ENCODE measurements at places on chromosomes 5 and 9.

- DNase-seq = no peak
These were observed 561.3 kb upstream of the WWC1 start for GRCh38 chr5:167730121-167730520.

DNA sequence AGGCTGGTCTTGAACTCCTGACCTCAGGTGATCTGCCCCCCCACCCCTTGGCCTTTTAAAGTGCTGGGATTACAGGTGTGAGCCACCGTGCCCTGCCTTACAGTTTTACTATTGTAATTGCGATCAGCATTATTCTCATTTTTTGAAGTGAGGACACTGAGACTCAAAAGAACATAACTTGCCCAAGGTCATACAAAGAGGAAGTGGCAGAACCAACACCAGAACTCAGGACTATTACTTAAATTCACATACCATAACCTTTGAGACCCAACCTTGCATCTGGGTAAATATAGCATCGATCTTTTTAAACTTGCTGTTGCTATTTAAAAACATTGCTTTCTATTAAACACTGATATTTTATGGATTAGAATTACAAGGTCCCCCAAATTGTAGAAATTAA, 54.2 kb downstream of the FOXI1 start:
- no peak for DNase-seq

- no peak for DNase-seq
These were observed 171.7 kb downstream of the COL23A1 start for GRCh38 chr5:178418471-178419010.

DNA sequence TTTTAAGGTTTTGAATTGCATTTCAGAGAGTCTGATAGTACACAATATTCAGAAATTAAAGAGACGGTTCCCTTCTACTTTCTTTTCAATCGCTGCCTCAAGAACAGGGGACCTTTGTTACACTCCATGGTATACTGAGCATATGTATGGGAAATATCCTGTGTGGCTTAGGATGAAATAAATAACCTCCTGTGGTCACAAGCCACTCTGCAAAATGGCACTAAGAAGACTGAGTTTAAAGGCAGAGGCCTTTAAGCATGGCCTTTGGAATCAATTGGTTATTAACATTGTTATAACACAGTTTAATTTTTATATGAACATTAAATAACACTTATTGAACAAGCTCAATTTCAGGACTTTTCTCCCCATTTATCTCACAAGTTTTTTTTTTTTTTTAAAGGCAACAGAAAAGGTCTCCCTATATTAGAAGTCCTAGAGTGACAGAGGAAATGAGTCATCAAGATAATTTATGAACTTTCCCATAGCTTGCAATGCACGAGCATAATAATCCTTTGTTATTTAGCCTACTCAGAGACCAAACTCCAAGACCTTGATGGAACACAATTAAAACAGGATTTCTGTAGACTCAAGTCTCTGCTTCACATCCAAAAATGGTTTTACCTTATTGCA, 341.9 kb downstream of the TMEM167A start:
- no peak for DNase-seq

DNA sequence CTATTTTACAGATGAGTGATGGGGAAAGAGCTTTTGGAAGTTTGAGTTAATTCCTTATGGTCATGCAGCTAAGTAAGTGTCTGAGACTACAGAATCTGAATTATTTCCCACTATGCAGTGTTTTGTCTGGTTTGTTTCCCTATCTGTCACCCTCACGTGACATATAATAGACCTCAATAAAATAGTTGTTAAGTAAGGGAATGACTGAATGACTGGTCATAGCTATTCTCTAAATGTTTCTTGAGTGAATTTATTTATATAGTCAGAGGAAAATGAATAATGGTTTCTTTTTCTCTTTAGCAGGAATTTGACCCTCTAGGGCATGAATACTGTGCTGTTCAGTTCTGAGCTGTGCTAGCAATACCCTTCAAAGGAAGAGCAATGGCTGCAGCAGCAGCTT, 10.3 kb downstream of the TRIM32 start:
- DNase-seq = no peak
